ENCODE measurements at places on chromosomes 3 and 15.

DNA sequence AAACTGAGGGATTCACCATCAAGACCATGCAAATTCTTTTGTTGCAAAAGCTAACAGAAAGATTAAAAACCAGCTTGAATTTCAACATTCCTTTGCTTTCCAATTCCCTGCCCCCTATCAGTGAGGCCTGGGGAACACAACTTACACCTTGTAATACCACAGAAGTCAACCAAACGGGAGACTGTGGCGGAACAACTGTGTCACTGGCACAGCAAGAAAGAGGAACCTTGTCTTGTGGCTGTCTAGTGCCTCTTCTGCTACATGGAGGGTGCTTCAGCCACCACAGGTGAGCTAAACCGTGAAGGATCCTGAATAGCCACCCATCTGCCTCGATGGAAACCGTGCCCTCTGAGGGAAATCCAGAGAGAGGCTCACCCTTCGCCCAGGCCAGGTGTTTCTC lies 11.4 kb downstream of the CCDC12 start:
- DNase-seq, result no peak

DNA sequence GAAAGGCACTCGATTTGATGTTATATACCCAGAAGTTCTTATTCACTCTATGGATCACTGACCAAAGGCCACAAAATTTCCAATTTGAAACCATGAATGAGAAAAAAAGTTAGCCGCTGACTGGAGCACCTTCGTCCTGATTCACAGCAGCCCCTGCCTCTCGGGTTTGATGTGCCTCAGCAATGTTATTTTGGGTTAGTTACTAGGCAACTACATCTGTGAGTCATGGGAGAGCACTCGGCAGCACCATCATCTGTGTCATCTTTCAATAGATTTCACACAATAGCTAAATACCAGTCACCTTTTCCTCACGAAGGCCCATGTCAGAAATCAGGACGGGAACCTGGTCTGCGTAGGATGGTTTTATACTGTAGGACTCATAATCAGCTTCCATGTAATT lies 269.2 kb downstream of the ZBBX start:
- no peak for DNase-seq

DNA sequence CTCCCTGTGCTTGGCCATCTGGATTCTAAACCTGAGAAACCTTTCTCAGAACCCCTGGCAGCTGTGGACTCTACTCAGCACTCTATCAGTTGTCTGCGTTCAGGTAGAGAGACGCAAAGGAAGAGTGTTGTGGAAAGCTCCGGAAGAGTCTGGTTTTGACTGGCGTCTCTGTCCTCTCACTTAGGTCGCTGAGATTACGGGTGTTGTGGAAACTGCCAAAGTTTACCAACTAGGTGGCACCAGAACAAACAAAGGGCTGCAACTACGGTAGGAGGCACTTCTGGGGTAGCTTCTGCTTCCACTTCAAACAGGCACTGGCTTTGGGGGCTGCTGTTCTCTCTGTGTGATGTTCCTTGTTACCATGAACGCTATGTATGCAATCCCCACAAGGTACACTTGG lies 19.2 kb upstream of the ITPKA start:
- no peak for DNase-seq

- DNase-seq, result no peak
Measured at GRCh38 chr3:119160361-119160760, 13.0 kb upstream of the UPK1B start.

DNA sequence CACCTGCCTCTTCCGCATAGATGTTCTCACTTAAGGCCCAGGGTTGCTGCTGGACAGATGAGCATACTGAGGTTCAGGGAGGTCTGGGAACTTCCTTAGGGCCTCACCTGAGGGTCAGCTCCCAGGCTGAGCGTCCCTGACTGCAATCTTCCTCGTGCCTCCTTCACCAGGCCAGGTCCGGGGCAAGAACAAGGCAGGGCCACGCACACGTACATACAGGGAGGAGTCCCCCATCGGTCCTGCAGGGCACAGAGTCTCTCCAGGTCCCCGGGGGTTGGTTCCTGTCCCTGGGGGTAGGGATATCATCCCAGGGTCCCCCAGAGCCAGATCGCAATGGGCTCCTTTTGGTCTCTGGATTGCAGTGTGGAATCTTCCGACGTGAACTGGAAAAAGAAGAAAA lies 130.1 kb downstream of the LRRK1 start:
- peak; percentile 11 for DNase-seq

- DNase-seq, result no peak
Measured at GRCh38 chr15:32853592-32853991, 135.8 kb downstream of the GREM1 start.

DNA sequence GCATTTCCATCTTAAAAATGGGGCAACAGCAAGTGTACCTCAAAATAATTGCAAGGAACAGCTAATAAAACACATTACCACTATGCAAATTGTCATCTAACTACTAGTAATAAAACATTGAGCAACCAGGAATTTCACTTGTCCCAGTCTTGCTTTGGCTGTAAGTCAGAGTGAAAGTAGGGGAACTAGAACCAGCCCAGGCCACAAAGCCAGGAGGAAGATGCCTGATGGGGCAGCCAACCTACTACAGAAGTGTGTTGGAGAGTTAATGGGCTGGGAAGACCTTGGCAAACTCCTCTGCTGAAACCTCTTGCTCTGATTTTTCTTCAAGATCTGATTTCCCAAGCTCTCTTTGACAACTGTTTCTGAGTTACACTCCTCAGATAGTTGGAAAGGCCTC lies 40.2 kb upstream of the LPP start:
- DNase-seq, result no peak

DNA sequence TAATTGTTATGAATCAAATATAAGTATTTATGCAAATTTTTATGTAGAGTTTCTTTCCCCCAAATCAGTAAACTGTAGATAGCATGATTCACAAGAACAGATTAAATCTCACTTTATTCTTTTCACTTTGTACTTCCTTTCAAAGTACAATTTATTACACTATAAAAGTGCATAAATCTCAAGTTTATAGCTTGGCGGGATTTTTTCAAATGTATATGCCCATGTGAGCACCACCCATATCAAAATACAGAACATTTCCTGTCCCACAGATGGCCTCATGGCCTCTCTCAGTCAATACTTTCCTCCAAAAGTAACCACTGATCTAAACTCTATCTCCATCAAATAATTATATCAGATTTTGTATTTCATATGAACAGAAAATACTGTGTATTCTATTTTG lies 196.1 kb upstream of the THRB start:
- no peak for DNase-seq

DNA sequence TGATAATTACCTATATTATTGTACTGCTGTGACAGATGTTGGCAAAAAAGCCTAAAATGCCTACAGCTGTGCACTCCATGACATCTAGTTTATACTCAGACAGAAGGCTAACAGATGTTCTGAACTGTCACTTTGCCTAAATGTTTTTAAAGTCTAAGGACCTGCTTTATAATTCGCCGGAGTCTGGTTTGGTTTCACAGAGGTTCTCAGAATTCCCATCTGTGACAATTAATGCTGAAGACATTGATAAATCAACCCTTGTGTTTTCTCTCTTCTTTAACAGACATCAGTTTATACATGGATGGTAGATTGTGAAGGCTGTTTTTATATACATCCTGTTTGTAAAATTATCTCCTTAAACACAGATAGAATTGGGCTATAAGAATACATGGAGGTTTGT lies 19.8 kb upstream of the SOX2 start:
- no peak for DNase-seq

- DNase-seq, result no peak
Measured at GRCh38 chr3:55501905-55502304, 14.8 kb upstream of the WNT5A start.

DNA sequence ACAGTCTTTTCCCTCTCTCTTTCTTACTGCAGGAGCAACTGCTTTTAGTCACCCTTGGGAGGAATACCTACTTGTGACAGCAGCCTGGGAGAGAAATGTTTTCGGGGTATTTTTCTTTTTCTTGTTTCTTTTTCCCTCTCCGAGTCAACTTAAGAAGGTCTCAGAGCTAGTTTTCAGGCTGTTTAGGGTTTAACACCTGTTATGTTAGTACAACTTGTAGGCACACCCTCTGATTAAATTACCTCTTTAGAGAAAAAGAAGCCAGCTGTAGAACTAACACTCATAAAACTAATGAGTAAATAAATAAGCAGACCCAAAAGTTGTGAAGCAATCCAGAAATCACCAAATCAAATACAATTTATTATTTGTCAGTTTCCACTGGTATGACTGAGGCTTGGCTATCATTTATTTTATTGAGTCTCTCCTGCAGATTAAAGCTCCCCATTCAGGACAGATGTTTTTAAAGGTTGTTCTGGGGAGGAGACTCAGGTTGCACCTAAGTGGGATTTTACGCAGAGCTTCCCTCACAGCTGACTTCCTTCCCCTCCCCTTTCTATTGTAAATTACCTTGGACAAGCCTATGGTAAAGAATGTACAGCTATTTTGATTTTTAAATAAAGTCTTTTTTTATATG lies 112.5 kb downstream of the FOXB1 start:
- DNase-seq, result no peak

DNA sequence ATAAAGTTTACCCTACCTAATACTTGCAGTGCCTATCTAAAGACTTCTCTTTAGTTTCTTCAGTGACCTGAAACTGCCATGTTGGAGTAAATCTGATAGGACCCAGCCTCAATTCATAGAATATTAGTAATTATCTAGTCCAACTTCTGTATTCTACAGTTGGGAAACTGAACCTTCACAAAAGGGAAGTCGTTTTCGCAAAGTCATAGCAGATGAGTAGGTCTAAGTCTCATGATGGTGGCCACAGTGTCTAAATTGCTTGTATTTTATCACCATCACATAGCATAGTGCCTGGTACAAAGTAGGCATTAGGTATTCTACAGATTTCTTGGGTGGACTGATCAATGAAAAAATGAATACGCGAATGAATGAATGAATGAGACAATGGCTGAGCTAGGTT lies 8.4 kb downstream of the GMNC start:
- no peak for DNase-seq

Data from glutamatergic neuron (in vitro differentiated cells).